Stimulated activated CD4-positive, alpha-beta T cell treated with anti-CD3 and anti-CD28 coated beads, Interleukin-2, amount 100 ng/mL, for 48 hours (primary cell): ENCODE measurements at places on chromosomes 13 and 19.

GRCh38 chr13:112716461-112716820, 26.6 kb downstream of the ATP11A start:
- DNase-seq: no peak

DNA sequence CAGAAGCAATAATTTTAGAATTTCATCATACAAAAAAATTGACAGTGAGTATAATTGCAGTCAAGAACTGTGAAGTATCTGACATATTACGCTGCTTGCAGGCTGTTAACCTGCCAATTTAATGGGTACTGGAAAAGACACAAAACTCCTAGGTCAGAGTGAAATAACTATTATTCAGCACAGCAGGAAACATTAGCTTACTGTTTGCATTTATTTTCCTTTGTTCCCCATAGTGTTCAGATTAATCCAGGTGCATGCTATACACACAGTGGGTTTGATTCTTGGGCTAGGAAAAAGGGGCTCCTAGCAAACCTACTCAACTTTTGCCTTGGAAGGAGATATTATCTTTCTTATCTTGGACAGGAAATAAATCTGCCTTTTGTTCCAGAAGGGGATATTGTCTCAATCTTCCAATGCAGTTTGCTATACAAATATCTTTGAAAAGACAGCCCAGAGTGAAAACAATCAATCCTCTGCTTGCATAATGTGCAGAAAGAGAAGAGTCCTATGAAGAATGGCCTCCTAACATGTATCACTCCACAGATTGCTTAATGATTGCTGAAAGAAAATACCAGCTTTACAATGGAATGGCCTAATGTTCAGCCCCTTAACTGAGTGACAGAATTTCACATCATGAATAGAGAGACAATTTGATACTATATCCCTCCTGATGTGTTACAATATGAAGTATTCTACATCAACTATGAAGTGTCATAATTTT, 443.4 kb downstream of the TBC1D4 start:
- DNase-seq: no peak

- DNase-seq: no peak
These were observed 69.2 kb upstream of the SERP2 start for GRCh38 chr13:44304433-44304725.

- no peak for DNase-seq
These were observed 130.2 kb upstream of the SPACA7 start for GRCh38 chr13:112245989-112246388.

DNA sequence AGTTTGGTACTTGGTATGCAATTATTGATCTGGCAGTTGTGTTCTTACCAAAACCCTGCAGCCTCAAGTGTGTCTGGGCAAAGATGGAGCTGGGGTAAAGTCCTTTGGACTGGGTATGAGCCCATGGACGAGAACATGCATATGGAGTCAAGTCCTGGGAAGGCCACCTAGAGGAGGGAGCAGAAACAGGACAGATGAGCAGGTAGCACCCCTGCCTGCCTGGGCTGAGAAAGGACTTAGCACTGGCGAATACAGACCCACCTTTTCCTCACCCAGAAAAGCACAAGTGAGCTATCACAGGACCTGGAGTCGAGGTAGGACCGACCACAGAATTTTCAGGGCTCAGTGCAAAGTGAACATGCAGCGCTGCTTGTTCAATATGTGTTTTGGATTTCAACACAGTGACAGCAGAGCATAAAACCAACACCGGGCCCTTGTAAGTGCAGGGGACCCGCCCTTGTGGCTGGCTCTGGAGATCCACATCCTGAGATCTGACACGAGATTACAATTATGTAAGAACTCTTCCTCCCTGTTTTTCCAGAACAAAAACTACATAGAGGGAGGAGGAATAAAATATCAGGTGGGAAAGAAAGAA, 25.9 kb downstream of the IGFL2 start:
- DNase-seq: no peak

GRCh38 chr13:26075498-26075897, 23.7 kb upstream of the SHISA2 start:
- DNase-seq: no peak

- DNase-seq: no peak
These were observed 117.1 kb upstream of the SLITRK5 start for GRCh38 chr13:87554045-87554444.

- DNase-seq: no peak
These were observed 20.8 kb upstream of the ZNF266 start for GRCh38 chr19:9456018-9456689.

GRCh38 chr13:68440874-68441273, 1210.7 kb upstream of the PCDH9 start:
- no peak for DNase-seq

- DNase-seq: no peak
These were observed 74.0 kb upstream of the KCTD15 start for GRCh38 chr19:33722456-33723239.

DNA sequence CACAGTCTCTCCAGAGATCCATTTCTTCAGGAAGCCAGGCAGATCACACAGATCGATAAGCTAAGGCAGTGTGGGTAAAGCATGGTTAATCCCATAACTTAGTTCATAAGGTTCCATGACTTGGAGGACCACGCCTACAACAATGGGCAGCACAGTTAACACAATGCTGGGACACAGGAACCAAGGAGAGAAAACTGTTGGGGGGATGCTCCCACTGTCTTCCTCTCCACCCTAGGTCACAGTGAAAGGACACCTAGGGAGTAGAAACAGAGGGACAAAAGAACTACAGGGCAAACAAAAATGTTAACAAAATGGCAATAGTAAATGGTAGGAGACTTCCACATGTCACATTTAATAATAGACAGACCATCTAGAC, 20.8 kb upstream of the ZNF181 start:
- no peak for DNase-seq

GRCh38 chr13:41746259-41746658, 214.7 kb downstream of the VWA8 start:
- DNase-seq: no peak

GRCh38 chr19:30136611-30137195, 194.7 kb downstream of the URI1 start:
- no peak for DNase-seq

DNA sequence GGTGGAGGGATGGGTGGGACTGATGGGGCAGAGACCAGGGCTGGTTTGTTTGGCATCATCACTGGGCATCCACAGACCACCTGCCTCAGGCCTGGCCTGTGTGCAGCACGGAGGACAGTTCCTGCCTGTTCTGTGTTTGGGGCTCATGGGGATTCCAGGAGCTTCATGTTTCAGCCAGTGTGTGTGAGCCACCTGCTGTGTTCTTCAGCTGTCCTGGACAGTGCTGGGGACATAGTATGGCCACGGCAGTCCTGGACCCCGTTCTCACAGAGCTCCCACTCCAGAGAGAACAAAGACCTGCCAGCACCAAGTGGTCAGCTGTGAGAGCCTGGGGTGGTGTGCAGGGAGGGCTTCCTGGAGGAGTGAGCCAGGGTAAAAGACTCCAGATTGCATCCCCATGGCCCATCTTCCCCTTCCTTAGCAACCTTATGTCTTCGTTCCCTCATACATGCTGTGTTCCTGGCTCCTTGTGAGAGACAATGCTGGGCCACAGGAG, 2.0 kb upstream of the CCDC97 start:
- no peak for DNase-seq

GRCh38 chr13:24217601-24218281, 57.2 kb downstream of the SPATA13 start:
- DNase-seq: no peak

- no peak for DNase-seq
These were observed 1.4 kb upstream of the KHSRP start for GRCh38 chr19:6425732-6426620.

GRCh38 chr19:47190167-47190727, 40.8 kb downstream of the BBC3 start:
- peak; percentile 50 for DNase-seq

GRCh38 chr19:45820413-45821102, 5.5 kb upstream of the RSPH6A start:
- no peak for DNase-seq

GRCh38 chr19:7963566-7963965, 20.1 kb upstream of the TIMM44 start:
- DNase-seq: no peak

DNA sequence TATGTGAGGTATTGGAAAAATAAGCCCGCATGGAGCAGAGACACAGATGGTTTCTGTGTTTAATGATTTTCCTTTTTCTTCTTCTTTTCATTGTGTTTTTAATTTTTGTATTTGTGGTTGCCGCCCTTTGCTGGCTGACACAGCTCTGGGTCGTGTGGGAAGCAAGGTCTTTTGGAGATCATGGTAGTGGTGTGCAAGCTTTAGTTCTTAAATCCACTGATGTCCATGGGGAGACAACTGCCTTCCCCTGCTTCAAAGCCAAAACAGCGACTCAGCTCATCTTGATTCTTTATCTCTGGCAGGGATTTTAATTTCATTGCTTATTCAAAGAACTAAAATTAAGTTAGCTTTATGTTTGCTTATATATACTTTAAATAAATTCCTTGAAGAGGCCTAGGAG, 711.3 kb upstream of the SGCG start:
- no peak for DNase-seq

- no peak for DNase-seq
These were observed 1.4 kb downstream of the BRD4 start for GRCh38 chr19:15330801-15331418.

DNA sequence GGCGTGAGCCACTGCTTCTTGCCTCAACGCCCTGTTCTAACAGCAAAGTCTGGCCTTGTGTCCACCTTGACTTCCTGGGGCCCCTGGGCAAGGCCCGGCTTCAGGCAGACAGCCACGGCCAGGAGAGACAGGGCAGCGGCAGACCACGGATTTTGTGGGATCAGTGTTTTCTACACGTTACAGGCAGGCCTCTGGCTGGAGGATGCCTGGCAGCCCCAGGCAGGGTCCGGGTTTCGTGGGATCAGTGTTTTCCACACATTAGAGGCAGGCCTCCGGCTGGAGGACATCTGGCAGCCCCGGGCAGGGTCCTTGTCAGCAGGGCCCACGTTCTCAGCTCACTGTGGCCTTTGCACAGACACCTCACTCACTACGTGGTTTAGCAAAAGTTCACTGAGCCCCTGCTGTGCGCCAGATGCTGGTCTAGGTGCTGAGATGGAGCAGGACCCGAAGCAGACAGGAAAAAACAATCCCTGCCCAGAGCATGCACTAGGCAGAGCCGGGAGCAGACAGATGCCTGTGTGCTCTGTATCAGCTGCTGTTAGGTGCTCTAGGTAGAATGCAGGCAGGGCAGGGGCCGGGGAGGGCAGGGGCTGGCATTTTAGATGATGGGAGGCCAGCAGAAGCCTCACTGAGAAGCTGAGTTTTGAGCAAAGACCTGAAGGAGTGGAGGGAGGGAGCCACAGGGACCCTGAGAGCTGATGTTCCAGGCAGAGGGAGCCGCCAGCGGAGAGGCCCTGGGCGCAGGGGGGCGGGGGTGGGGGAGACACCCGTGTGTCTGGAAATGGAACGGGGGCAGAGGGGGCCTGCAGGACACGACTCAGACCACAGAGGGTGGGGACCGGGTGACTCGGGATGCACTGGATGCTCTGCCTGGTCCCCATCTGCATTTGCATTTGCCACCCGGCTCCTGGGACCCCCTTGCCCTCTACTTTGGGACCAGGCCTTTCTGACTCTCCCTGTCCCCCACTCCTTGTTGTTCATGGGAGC, 25.0 kb upstream of the NCCRP1 start:
- no peak for DNase-seq

GRCh38 chr13:30113983-30114570, 193.3 kb downstream of the KATNAL1 start:
- DNase-seq: no peak

DNA sequence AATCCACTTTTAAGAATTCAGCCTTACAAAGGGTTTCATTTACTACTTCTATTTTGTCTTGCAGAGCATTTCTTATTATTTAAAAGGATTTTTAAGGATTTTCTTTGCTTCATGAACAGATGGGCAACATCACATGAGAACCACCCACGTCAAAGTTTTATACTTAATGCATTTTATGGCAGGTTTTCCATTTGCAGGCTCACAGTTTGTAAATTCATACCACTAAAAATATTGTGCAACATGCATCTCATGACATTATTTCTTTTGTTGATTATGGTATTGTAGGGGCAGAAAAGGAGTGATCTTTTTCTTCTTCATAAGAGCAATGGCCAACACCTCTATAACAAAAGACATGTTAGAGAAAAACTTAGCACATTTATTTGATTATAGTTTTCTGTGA, 554.0 kb upstream of the SPRY2 start:
- no peak for DNase-seq

DNA sequence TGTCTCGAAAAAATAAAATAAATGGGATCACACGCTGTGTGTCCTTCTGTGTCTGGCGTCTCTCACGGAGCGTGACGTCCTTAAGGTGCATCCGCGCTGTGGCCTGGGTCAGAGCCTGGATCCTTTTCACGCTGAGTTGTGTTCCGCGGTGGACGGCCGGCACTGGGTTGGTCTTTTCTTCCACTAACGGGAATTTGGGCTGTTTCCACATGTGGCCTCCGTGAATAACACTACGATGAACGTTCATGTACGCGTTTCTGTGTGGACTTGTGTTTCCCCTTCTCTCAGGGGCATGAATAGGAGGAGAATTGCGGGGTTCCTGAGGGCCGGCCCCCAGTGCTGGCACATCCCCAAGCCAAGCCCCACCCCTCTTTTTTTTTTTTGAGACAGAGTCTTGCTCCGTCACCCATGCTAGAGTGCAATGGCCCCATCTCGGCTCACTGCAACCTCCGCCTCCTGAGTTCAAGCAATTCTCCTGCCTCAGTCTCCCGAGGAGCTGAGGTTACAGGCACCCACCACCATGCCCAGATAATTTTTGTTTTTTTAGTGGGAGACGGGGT, 6.2 kb upstream of the PTBP1 start:
- no peak for DNase-seq

- peak; percentile 17 for DNase-seq
These were observed 330.3 kb upstream of the MIR17HG start for GRCh38 chr13:91017031-91017668.

- no peak for DNase-seq
These were observed 14.6 kb downstream of the RAB20 start for GRCh38 chr13:110546926-110547325.

DNA sequence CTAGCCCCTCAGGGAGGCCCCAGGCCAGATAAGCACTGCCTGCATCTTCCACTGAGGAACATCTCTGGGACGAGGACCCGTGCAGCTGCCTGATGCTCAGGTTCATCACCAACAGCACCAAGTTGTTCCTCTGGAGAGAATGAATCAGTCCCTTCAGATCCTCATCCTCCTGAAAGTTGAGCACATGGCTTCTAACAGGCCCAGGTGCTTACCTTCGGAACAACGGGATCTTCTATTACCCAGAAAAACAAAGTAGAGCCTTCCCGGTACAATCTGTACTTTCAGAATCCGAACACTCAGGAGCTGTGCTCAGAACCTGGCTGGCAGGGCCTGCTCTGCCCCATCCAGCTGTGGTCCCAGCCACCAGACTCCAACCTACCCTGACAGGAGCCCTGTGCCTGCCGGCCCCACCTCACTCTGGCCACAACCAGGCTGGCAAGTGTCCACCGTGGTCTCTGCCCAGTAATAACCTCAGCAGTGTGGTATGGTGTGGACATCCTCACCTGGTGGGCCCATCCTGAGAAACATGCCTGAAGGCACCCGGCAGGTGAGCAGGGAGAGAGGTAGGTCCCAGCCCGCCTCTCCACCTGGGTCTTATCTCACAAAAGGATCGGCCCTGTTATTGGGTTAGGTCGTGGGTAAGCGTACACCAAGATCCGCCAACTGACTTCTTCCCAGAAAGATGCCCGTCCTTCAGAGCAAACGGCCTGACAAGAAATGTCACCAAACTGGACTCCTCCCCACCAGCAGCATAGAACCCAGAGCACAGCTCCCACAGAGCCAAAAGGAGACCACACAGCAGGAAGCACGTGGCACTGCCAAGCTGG, 34.1 kb downstream of the ELL start:
- no peak for DNase-seq
